ENCODE measurements at places on chromosomes 4 and X. TPM values are rescaled to one million over a fixed set of nuclear protein-coding genes. Genes with fewer than 3 reads are reported as not detected.

GRCh38 chr4:79022529-79022928 is 83.3 kb upstream of the PAQR3 start:
- DNase-seq = no peak

- DNase-seq = no peak
Observed at GRCh38 chr4:38674258-38675144, 10.5 kb downstream of the KLF3 start.

- DNase-seq = no peak
Observed at GRCh38 chrX:12330841-12331240, 192.6 kb downstream of the FRMPD4 start.

DNA sequence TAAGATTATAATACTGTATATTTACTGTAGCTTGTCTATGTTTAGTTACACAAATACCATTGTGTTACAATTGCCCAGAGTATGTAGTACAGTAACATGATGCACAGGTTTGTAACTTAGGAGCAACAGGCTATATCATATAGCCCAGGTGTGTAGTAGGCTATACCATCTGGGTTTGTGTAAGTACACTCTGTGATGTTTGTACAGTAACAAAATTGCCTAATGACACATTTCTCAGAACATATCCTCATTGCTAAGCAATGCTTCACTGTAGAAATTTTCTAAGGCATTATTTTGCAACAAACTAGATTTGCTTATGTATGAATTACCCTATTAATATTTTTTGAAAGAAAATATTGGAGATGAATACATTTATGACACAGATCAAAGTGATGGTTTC is 1390.9 kb downstream of the C4orf33 start:
- DNase-seq = no peak

Gene KLKB1
- 0.22 TPM for total RNA-seq
